Bone marrow (tissue), 2 donors: ENCODE measurements at places on chromosomes 3 and 15.

DNA sequence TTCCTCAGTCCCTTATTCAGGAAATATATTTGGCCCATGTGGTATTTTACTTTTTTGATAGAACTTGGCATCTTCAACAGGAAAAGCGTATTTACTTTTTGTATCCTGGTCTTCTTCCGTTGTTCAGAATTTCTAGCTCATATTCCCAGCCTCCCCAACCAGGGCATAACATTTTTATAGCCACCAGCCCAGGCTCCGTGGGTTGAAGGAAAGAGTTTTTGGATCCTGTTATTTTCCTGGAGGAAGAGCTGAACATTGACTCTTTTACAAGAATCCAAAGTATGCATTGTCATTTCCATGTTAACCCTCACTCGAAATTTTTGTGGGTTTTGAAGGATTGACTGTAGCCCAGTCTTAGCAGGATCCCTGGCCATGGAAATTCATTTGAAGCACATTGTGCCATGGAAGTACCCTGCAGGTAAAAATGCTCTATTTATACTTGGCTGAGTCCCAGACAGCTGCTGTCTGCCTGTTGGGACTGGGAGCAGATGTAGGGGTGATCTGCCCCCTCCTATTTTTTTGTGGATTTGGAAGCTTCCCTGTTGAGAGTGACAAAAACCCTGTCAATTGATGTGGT is 98.8 kb downstream of the AKAP13 start:
- no peak for DNase-seq

GRCh38 chr3:58529516-58530353 is 7.3 kb downstream of the ACOX2 start:
- DNase-seq = no peak

- DNase-seq = no peak
These were observed 78.2 kb upstream of the GBE1 start for GRCh38 chr3:81839504-81840094.

DNA sequence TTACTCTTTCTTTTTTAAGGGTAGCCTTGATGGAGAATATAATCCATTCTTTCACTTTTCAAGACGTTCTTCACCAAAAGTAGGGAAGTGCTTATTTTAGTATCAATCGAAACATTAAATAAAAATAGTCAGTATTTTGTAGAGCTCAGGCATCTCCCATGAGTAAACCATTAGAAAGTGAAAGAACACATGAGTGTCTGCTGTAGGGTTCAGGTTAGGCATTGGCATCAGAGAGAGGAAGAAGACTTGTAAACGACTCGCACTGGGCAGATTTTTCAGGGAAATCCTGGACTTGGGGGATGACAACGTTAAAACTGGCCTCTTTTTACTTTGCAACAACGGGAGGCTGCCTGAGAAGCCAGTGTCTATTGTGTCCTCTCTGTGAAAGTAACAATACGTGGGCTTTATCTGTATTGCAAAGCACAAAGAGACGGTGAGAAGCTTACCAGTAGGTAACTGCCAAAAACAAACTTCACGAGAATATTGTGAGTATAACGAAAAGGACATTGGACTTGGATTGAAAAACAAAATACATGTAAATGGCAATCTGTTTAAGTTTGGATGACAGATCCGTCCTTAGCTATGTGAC is 451.7 kb downstream of the PYDC2 start:
- no peak for DNase-seq

DNA sequence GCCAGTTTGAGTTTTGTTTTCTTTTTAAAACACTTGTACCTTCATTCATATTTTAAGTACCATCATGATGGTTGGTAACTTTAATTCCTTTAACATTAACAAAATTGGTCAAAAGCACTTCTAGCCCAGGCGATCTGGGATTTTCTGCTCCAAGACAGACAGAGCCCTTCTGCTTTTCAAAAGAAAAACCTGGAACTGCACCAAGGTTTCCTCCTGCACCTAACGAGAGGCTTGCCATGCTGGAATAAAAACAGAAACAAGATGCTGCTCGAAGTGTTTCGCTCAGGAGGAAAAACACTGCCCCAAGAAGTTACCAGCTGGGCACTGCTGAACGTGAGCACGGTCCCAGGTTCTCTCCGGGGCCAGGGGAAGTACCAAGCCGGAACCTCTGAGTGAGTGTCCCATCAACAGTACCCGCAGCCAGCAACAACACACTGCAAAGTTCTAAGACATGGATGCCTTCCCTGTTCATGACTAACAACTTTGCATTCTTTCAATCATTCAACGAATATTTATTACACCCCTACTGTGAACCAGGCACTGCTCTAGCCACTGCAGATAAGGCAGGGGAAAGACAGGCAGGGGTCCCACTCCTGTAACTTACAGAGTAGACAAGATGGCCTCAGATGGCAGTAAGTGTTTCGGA is 98.8 kb downstream of the XXYLT1 start:
- DNase-seq = peak; percentile 22

DNA sequence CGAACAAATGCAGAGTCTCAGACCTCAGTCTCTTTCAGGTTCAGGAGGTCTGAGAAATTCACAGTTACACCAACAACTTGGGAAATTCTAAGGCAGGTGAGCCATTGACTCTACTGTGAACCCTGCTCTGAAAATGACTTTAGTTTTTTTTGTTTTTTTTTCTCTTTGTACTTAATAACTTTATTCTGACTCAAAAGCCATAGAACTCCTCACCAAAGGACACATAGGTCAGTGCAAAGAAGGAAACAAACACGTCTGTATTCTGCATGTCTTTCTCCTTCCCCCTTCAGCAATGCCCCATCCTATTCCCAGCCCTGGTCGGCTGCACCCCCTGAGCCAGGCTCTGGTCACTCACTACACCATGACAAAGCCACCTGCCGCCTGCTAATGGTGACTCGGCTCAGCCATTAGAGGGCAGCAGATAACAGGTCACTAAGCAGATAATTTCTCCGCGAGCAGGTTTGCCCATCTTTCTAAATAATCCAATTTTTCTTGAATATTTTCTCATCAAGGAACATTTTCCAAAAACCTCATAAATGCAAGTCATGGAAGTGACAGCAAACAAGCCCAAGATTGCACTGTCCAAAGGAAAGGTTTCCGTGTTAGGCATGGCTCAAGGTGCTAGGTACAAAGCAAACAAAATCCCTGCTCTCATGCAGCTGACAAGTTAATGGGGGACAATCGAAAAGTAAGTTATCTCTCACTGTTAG is 37.7 kb downstream of the TM4SF4 start:
- DNase-seq = no peak

- no peak for DNase-seq
These were observed 50.4 kb upstream of the TBC1D21 start for GRCh38 chr15:73822998-73823397.

GRCh38 chr15:80816049-80816653 is 37.0 kb downstream of the CEMIP start:
- no peak for DNase-seq

GRCh38 chr15:64961013-64961412 is 28.7 kb downstream of the SPG21 start:
- no peak for DNase-seq
